Renal cortical epithelial cell (primary cell): ENCODE measurements at places on chromosomes 3 and 15. TPM values are rescaled to one million over a fixed set of nuclear protein-coding genes. Genes with fewer than 3 reads are reported as not detected.
A peak's percentile ranks its signal among the peaks of the same experiment; 100 is the strongest.

CFAP161 gene
- total RNA-seq, result not detected in 2 replicates

VGLL3 gene
- 0.99 and 16.0 TPM in 2 replicates for total RNA-seq

ANKUB1 gene
- total RNA-seq, result not detected in 2 replicates

AMT gene
- total RNA-seq, result 0.52 and 0.85 TPM in 2 replicates

SORD gene
- 19.1 and 25.2 TPM in 2 replicates for total RNA-seq

DNA sequence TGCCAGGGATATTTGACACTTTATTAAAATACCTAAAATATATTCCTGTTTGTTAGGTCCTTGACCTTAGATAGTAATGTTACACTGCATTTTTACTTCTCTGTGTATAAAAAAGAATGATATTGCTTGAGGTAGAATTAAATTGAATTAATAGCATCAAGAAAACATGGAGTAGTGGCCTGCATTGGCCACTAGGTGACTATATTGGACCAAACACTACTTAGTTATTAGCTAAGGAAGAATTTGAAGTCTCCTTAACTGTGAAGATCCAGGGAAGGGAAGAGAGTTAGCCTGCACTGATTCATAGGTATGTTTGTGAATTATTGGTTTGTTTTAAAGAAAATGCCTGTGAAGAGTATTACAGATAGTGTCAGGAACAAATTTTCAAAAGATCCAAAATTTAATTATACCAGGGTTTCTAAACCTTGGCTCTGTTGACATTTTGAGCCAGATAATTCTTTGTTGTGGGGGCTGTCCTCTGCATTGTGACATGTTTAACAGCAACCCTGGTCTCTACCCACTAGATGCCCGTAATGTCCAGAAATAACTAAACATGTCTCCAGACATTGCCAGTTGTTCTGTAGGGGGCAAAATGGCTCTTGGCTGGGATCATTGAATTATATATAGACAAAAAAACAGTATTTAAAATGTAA, 103.6 kb upstream of the THSD4 start:
- DNase-seq, result peak; percentile 66

- peak; percentile 70 for DNase-seq
Observed at GRCh38 chr3:105747060-105747541, 121.7 kb downstream of the CBLB start.

- DNase-seq, result no peak
Observed at GRCh38 chr15:58357529-58358476, 74.0 kb upstream of the LIPC start.

GRCh38 chr3:158783051-158783450, 18.8 kb upstream of the MFSD1 start:
- DNase-seq, result no peak

DNA sequence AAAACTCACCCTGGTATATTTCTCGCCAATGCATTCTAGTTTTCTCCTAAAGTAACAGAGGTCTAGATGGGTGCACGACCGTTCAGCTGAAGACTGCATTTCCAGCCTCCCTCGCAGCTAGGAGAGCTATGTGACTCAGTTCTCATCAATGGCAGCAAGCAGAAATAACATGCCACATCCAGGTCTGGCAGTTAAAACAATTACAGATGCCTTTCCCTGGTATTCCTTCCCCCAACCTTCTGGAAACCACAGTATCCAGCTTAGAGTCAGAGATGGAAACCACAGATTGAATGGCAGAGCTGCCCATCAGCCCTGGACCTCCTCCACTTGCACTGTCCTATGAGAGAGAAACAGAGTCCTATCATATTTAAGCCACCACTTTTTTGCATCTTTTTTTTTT, 4.8 kb downstream of the HAPLN3 start:
- peak; percentile 87 for DNase-seq

DNA sequence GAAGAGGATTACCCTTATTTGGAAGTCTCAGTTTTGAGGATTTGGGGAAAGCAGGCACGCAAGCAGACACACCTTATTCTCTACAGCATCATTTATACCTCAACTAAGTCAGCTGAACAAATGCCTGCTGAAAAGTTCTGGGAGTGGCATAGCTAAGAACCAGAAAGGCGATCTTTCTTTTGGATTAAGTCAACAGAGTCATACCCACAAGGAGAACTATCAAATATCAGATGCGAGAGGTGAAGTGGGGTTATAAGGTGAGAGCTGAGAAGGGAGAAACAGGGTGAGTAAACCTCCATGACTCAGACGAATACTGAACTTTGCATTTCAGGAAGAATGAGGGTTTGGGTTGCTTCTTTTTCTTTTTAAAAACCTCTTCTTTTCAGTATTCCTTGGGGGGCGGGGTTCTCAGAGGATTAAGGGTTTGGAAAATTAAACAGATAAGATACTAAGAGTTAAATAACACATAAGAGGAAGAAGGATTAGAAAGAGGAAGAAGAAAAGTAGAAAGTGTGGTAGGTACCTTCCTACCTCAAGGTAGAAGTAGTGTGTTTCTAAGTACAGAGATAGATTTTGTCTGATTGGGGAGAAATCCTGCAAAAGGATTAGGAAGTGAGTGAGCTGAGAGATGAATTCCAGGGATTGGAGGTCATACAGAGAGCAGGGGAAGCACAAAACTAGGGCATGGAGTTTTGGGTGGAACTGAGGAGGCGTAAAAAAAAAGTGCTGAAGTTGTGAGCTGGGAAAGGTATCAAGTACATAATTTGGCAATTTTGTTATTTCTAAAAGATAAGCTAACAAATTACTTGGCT, 41.3 kb upstream of the ICE2 start:
- peak; percentile 57 for DNase-seq

DNA sequence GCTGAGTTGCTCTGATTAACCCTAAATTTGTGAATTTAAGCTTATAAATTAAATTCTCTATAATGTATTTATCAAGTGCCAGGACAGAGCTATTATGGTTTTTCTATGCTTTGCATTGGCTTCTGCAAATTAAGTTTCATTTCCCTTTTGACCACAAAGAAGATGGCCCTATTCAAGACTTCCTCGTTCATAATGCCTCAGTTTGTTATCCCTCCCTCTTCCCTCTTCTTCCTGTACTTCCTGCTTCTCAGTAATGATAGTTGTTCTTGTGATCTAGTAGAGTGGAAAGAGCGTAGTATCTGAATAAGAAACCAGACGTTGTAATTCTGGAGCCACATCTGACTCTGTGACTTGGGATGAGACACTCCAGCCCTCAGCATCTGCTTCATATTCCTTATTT, 118.7 kb downstream of the CACNA1D start:
- no peak for DNase-seq

GRCh38 chr3:70527026-70527425, 214.6 kb upstream of the MDFIC2 start:
- no peak for DNase-seq

- DNase-seq, result no peak
Observed at GRCh38 chr15:42508263-42508690, 12.8 kb downstream of the SNAP23 start.

DNA sequence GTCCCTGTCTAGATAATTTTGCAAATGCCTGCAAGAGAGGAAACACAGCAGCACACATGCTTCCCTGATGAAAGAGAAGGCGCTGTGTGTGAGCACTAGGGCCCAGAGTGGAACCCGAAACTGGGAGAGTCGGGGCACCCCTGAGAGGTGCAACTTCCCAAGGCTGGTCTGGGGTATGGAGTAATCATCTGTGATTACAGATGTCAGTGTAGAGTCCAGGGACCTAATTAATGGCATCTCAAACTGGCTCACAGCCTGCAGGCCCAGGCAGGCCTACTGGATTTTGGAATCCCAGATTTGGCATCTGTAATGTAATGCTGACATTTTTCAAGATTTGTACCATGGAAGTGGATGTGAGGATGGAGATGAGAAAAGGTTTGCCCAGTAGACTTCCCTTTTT, 29.4 kb downstream of the PGPEP1L start:
- no peak for DNase-seq

DNA sequence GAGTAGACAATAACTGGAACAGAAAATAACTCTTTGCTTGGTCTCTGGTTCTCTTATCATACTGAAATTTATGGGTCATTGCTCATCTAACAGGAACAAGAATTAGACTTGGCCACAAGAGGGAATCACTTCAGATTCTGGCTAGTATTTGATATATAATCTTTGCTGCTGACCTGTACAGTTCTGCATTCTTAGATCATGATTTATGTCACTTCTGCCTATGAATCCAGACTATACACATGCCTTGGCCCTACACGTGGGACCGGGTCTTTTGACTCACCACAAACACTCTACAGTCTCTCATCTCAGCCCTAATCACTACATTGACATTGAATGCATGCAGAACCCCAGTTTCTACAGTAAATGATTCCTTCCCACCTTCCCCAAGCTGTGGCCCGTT, 162.5 kb upstream of the SOX2 start:
- no peak for DNase-seq

DNA sequence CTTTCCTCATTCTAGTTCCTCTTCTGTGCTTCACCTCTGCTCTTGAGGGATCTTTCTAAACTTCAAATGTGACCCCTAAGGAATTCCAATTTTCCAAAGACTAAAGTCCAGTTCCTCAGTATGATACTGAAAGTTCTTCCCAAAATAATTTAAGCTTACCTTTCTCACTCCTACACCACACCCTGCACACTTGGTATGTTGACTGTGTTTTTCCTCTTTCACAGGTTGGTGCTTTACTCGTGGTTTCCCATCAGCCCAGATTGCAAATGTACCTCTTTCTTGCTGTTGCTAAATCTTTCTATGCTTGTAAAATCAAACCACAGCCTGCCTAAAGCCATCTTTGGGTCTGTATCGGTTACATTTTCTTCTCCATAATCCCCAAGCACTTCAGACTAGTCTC, 30.5 kb upstream of the CLDN16 start:
- no peak for DNase-seq

DNA sequence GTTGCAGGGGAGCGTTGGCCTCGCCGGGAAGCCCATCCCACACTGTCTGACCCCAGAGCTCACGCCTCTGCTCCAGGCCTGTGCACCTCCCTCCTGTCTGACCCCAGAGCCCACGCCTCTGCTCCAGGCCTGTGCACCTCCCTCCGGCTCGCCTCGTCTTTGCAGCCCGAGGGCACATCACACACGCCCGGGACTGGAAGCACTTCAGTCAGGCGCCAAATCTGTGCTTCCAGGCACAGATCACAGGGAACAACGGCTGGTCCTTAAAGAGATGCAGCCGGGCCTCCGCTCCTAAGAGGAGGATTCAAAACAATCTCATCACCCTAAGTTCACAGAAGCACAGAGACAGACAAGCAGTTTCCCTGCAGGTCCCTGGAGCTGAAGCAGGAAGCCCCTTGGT, 103.0 kb upstream of the RPL32 start:
- no peak for DNase-seq

DNA sequence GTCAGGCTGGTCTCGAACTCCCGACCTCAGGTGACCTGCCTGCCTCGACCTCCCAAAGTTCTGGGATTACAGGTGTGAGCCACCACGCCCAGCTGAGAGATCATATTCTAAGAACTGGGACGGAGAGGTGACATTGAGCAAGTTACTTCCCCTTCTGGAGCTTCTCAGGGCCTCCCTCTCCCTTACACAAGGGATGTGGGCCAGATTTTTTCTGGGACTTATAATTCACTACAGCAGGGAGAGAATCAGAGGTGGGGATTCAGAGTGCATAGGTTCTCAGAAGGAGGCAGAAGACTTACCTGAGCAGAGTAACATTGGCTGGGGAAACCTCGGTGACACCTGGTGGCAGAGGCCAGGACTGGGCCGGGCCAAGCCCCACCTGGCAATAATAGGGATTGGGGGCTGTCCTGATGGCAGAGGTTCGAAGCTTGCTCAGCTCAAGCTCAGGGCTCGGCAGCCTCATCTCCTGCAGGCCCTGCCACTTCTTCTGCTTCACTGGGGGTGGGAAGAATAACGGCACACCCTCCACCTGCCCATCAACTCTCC, 6.8 kb downstream of the LTK start:
- DNase-seq, result no peak

GRCh38 chr15:77024273-77025082, 29.6 kb downstream of the PSTPIP1 start:
- DNase-seq, result peak; percentile 9

- no peak for DNase-seq
Observed at GRCh38 chr15:34886134-34886533, 83.4 kb downstream of the AQR start.

GRCh38 chr3:154430014-154430413, at the start of gene GPR149:
GPR149 (minus strand) TSS chr3:154430190; CDS start chr3:154429615, 575 bp downstream.
- DNase-seq, result peak; percentile 1
